Progenitor cell of endocrine pancreas (in vitro differentiated cells): ENCODE measurements at places on chromosomes 7 and 10.

- DNase-seq: no peak
Observed at GRCh38 chr7:98630149-98630548, 13.1 kb downstream of the NPTX2 start.

DNA sequence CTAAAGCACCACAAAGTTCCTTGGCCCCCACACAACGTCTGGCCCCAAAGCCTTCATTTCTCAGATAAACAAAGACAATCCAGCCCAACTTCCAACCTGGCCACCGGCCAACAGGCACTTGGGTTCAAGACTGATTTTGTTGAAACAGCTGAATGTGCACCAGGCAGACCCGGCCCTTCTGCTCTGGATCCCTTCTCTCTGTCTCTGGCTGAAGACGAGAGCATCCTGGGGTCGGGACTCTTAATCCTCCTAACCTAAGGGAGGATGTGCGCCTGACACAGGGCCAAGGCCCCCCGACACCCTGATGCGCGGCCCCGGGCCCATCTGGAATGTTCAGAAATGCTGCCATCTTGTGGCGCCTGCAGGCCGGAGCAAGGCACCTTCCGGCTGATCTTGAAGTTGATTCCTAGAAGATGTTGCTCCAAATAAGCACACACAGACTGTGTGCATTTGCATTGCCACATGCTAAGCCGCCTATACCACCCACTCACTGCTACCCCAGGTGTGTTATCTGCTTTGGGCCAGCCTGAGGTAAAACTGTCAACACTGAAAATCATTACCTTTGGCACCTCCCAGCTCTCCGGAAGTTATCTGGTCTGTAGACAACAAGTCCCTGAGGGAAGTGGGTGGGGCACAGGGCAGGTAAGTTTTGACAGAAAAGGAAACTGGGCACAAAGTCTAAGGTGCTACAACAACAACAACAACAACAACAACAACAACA lies 98.4 kb upstream of the HABP2 start:
- DNase-seq: peak; percentile 31

GRCh38 chr10:23351926-23352519 lies 7.4 kb upstream of the C10orf67 start:
- no peak for DNase-seq

DNA sequence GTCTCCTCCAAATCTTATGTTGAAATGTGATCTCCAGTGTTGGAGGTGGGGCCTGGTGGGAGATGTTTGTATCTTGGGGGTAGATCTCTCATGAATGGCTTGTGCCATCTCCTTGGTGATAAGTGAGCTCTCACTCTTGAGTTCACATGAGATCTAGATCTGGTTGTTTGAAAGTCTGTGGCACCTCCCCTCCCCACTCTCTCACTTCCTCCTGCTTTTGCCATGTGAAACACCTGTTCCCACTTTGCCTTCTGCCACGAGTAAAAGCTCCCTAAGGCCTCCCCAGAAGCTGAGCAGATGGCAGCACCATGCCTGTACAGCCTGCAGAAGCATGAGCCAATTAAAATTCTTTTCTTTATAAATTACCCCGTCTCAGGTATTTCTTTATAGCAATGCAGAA lies 23.5 kb downstream of the TMEM229A start:
- no peak for DNase-seq

DNA sequence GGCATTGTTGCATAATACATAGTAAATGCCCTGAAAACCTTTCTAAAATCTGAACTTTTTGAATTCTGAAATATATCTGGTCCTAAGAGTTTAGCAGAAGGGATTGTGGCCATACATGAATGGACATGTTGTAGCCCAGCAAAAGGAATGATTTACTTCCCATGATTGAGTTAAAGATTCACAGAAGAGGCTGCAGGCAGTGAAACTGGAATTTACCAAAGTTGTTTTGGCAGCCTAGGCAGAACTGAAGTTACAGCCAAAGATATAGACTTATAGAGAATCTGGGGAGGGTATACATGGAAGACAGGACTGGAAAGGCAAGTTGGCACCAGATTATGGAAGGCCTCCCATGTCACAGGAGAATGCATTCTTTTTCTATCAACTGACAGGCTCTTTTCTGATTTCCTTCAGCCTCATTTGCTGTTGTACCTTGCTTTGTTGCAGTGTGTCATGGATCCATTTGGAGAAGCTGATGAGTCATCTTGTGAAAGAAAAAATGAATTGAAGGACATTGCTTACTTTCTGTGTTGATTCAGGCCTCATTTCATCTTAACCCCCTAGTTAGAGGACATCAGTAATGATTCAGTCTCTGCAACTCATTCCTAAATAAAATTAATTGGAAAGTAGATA lies 356.2 kb upstream of the LRGUK start:
- no peak for DNase-seq

GRCh38 chr7:44461387-44461786 lies 29.1 kb downstream of the NUDCD3 start:
- DNase-seq: no peak

DNA sequence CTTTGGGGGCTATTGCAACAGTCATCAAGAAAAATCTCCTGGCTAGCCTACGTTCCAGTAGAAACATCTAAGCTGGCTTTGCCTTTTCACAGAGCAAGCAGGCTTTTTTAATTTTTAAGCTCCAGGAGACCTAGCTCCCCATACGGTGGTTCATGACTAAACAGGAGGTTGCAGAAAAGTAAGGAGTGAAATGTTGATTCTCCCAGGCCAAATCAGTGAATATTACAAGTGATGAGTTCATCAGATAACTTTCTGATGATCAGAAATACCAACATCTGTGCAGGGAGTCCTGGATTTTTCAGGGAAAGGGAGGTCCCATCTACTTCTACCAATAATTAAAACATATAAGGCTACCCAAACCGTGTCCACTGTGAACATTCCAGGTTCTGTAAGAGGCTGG lies 477.3 kb upstream of the CELF2 start:
- DNase-seq: no peak

DNA sequence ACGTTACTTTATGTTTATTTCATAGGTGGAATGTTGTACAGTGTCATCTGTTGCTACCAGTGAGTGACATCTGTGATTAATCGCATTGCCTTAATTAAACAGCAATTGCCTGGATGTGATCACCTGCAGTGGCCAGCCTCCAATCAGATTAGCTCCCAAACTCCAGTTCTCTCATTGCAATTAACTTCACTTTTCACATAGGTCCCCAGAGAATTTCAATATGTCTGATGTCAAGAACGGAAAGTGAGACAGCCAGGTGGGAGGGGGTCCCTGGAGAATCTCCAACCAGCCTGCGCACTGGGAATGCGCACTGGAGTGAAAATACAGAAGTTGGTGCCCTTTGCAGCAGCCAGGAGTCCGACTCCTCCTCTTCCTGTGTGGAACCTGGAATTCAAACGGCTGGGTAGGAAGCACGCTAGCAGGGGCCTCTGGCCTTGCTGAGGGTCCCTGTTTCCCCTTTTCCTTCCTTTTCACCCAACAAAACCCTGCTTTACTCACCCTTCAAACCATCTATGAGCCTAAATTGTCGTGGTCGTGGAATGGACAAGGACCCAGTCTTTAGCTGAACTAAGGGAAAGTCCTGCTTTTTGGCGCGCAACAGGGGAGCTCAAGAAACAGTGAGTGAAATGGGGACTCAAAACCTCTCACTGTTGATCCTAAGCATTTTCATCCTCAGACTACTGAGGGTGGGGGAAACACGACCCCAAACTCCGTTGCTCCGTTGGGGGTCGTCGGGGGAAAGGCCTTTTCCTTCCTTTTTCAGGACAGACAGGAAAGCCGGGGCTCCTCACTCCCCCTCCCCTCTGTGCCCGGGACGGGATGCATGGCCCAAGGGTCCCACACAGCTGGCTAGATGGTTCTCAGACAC lies 1355.5 kb upstream of the LRRTM3 start:
- DNase-seq: peak; percentile 51

DNA sequence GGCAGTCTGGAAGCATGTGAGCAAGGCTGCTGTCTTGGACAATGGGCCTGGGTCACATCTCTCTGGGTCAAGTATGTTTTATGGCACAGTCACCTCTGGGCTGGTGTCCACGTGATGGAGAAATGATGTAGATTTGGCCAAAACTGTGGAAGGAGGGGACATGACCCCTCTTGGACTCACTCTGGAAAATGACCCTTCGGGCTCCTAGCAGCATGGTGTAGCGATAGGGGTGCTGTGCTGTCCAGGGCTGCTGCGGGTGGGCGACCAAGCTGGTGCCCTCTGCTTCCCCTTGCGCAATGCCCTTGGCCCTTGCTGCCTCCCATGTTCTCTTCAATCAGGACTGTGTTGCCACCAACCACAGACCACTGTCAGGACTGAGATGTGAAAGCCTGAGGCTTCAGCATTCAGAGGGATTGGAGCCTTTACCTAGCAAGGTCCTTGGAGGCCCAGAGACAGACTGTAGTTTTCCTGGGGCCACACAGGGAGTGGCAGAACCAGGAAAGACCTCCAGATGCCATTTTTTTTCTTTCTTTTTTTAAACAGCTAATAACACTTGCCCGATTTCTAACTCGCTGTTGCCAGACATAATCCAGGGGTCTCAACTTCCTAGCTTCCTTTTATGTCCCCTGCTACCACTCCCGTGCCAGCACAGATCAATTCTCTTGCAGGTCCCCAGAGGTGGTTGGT lies 6.1 kb downstream of the CYP26A1 start:
- DNase-seq: no peak
